ENCODE measurements at places on chromosomes 1 and 21.

GRCh38 chr1:192474080-192474683 is 101.4 kb upstream of the RGS1 start:
- peak; percentile 31 for DNase-seq

GRCh38 chr1:245074232-245074747 is 80.5 kb upstream of the KIF26B start:
- DNase-seq: no peak

DNA sequence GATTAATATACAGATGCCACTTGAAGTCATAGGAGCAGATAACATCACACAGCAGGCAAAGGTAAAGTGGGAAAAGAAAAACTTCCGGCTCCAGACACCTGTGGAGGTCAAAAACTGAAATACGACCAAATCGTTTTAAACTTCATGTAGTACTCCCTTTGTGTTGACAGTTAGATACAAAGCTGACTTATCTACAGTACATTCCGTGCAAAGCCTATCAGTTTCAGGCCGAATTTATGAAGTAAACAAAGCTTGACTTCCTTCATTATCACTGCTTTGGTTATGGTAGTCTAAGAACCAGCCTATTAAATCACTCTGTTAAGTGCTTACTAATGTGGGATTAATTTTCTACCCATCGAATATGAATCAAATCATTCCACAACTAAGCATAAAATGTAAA is 156.3 kb downstream of the SMYD3 start:
- DNase-seq: no peak

- no peak for DNase-seq
These were observed 1.5 kb downstream of the SLAMF8 start for GRCh38 chr1:159828176-159828575.

- no peak for DNase-seq
These were observed 18.3 kb downstream of the SPATA21 start for GRCh38 chr1:16418823-16419425.

DNA sequence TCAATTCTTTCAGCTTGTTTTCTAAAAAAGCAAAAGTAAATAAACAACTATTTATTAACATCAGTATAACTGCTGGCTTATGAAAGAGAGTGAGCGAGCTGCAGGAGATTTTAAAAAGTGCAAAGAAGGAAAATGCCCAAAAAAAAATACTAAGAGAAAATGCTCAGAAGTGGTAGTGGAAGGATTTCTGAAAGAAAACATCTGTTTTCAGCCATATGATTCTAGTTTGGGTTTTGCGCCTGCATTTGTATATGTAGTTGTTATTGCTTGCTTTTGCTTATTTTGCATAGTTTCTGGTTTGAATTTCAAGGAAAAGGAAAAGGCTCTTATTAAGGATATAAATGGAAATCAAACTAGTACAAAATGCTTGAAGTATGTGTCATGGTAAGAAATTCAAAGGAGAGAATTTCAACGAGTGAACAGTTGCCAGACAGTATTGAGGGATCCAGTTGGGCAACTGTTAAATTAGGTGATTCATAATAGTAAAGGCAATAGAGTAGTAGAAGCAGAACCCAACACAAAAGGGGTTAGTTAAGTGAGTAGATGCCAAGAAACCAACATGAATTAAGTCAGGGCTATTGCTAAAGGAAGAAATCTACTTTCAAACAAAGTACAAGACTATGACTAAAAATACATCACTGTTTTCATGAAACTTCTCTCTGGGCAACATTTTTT is 1.2 kb downstream of the GBP5 start:
- DNase-seq: no peak

GRCh38 chr21:43944078-43944633 is 68.0 kb upstream of the TRAPPC10 start:
- DNase-seq: no peak

DNA sequence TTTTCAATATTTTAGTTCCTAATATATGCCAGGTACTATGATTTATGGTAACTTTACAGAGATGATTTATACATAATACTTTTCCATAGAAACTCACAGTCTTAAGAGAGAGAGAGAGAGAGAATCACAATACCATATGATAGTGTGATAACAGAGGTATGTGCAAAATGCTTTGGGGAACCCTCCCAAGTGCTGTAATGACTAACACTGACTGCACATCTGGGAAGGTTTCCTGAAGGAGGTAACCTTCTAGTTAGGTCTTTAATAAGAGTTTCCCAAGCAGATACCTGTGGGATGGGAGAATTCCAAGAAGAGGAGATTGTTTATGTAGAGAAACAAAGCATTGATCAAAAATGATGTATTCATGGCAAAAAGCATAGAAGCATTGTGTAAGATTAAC is 34.6 kb upstream of the PIGC start:
- no peak for DNase-seq

DNA sequence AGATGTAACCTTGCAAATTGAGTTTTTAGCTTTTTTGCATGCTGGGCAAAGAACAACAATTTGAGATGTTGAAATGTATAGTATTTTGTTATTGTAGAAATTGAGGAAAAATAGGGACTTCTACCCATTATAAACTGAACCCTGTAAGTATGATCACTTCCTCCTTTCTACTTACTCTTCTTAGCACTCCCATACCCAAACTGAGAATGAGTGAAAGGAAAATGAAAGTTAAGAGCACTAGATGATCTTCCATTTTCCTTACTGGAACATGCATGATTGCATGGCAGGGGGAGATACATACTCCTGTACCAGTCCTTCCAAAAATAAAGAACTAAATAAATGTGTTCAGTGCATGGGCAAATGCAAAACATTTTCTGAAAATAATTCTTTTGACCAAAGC is 107.4 kb upstream of the KIAA1614 start:
- DNase-seq: no peak

GRCh38 chr1:181806746-181807145 is 254.8 kb downstream of the ZNF648 start:
- no peak for DNase-seq

GRCh38 chr1:117481410-117481809 is 114.2 kb downstream of the MAN1A2 start:
- no peak for DNase-seq

- DNase-seq: no peak
These were observed 10.8 kb downstream of the ASAP3 start for GRCh38 chr1:23473037-23473800.

DNA sequence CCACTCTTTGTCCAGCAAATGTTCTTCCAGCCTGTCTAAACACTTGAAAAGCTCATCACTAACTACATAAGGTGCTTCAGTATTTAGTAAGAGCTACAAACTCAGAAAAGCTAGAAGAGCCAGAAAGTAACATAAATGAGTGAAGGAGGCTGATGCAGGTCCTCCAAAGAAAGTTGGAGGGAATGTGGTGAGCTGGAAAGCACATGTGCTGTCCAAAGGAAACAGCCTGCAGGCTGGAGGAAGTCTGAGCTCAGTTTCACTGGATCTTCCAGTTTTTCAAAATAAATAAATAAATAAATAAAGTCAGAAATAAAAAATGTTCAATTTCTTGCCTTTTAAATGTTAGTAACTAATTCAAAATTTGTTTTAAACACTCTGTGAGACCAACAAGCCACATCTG is 25.5 kb downstream of the ZC3H11B start:
- DNase-seq: no peak

DNA sequence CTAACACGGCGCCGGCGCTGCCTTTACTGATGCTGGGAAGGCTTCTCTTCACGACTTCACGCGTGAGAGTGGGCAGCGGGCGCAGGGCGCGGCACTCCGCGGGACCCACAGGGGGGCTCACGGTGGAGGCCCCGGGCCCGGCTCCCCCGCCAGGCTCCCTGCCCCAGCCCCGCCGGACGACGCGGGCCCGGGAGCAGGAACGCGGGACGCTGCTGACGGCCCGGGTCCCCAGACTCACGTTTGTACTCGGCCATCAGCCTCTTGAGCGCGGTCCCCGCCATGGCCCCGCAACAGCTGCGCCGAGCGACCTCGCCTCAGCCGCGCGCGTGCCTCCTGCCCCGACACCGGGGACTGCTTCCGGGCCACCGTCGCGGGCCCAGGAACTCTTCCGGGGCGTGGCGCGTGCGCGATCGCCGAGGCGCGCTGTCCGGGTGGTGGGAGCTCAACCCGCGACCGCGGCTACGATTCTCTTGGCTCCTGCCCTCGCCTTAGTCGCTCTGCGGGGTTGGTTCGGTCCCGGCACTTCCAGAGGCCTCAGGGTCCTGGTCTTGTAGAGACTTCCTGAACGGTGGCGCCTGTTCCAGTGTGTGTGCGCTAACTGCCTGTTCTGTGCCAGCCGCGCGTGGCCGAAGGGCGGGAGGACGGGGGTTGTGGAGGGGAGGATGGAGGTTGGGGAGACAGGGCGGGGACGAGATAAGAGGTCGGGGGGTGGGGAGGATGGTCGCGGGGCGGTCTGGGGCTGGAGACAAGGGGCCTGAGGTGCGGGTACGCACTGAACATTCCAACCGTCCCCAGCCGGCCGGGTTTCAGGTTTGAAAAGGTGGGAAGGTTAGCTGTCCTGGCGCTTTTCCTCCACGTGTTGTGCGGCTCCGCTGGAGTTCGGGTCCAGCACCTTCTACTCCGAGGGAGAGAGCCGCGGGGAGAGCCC is at the start of gene UBE2G2:
Gene UBE2G2 (minus strand): TSS at position 353 of the 928 bp plus-strand sequence. CDS start 72 bp downstream, at position 281.
- DNase-seq: peak; percentile 86

- DNase-seq: no peak
These were observed 6.7 kb upstream of the WASF2 start for GRCh38 chr1:27496604-27497155.

DNA sequence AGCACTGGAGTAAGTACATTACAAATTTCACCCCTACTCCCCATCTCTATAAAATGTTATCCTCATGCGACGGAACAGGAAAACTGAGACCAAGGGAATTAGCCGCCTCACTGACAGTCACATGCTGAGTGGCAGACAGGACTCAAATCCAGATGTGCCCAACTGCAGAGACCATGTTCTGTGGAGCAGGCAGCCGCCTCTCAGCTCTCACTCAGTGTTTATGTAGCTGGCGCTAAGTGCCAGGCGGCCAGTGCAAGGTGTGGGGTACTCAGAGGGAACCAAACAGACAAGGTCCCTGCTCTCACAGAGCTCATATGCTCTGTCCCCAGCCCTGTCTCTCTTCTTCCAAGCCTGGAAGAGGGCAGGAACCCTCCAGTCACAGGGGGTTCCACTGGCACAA is 5.1 kb downstream of the CAPZB start:
- no peak for DNase-seq

- DNase-seq: no peak
These were observed 56.3 kb upstream of the CNN3 start for GRCh38 chr1:94983171-94983739.

DNA sequence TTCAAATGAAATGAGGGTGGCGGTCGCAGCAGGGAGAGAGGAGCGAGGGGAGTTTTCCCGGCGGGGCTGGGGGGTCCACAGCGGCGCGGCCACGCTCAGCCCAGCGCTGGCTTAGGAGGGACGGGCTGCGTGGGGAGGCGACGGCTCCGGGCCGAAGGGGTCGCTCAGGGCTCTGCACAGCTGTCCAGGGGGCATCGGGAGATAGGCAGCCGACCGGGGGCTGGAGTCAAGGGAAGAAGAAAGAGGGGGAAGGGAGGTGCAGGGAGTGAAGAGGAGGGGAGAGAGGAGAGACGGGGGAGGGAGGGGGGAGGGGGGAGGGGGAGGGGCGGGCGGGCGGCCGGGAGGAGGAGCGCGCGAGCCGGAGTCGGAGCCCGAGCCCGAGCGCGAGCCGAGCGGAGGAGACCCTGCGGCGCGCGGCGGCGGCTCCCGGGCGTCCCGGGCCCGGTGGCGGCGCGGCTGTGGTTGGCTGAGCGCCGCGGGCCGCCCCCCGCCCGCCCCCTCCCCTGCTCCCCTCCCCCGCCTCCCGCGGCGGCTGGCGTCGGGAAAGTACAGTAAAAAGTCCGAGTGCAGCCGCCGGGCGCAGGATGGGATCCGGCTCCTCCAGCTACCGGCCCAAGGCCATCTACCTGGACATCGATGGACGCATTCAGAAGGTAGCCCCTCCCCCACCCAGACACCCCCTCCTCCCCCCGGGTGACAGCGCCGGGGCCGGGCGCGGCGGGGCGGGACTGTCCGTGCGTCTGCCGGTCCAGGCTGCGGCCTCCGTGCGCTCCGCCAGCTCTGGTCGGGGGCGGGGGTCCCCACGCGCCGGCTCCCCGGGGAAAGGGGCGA is at the start of gene PDE9A:
Gene PDE9A (plus strand): TSS at position 391 of the 831 bp plus-strand sequence. CDS start 194 bp downstream, at position 585.
- DNase-seq: peak; percentile 65

DNA sequence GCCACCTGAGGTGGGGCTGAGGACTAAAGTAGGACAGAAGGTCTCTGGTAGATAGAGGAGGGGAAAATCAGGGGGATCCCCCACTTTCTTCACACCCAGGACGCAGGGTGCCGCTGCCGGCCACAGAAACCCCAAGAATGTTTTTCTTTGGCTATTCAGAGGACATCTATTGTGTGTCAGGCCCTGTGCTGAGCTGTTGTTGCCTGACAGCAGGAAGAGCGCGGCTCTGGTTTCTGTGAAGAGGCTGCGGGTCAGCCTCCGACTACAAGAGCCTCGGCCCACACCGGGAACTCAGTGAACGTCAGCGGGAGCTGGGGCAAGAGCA is 407 bp upstream of the PIGV start:
- DNase-seq: no peak

- DNase-seq: no peak
These were observed 277.6 kb downstream of the KIF26B start for GRCh38 chr1:245432228-245432875.

GRCh38 chr21:36369064-36369685 is 16.0 kb upstream of the CHAF1B start:
- DNase-seq: no peak

DNA sequence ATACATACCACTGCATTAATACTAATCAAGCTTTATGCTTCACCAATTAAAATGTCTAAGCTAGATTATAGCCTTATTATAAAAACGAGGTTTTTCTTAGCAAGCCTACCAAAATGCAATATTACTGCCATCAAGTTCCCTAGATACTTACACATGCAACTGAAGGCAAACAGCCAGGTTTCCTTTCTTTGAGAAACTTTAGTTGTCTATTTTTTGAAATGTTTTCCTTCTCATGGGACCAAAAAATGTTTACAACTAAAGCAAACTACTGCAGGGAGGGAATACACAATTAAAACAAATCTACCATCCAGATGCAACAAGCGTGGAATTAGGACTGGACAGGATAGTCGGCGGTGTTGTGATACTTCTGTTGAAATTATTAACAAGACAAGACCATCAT is 1.3 kb downstream of the ZNF644 start:
- DNase-seq: no peak

DNA sequence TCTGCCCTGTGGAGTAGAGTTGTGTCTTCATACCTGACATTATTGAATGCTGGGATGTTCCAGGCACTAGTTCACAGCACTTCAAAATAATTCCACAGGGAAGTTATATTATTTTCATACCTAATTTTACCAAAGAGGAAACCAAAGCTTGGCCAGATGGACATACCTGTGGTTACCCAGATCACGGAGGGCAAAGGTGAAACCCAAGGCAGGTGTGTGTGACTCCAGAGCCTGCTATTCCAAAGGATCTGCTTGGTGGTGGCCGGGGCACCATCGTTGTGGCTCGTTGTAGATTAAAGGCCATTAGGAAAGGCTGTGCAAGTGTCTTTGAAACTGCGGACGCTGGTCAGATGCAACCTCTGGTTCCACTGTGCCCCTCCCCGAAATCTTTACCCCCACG is 108.6 kb downstream of the ZBTB18 start:
- DNase-seq: no peak

GRCh38 chr1:212211371-212211770 is 73.8 kb upstream of the PPP2R5A start:
- DNase-seq: no peak

GRCh38 chr1:86581231-86581630 is 34.4 kb downstream of the CLCA4 start:
- no peak for DNase-seq

Data from head of caudate nucleus (tissue), 42 donors.